BJ (cell line): ENCODE measurements at places on chromosomes 2 and 18. TPM values are rescaled to one million over a fixed set of nuclear protein-coding genes. Genes with fewer than 3 reads are reported as not detected.

GRCh38 chr2:85799215-85799956, 45.6 kb downstream of the ATOH8 start:
- DNase-seq, result no peak

- no peak for DNase-seq
These were observed 325.4 kb downstream of the PTPRM start for GRCh38 chr18:7892556-7892955.

DNA sequence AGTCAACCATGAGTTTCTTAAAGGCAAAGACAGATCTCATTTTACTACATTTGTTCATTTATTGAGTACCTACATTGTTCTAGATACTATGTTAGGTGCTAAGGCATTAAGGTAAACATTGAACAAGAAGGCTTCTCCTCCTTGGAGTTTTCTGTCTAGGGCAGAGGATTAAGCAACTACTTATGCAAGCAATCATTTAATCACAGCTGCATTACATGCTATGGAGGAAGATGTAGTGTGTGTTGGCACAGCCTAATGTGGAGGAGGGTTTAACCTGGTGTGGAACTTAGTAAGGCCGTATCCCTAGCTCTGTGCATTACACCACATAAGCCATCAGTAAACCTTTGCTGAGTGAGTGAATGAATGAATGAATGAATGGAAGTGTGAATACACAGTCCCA, 106.5 kb upstream of the MAP3K20 start:
- DNase-seq, result no peak

DNA sequence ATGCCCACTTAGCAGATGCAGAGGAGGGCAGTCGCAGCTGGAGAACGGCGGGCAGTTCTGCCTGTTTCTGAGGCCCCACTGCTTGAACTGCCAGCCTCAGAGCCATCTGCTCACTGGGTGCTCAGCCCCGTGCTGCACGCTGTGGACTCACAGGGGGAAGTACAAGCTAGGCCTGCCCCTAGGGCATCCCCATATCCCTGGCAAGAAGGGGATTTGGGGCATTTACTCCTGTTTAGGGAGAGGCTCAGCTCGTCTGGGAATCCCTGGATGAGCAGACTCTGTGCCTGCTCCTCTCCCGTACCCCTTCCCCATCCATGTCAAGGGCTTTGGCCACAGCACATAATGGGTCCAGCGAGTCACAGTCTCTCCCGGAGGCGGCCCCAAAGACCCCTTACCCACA, 169.8 kb upstream of the PKDCC start:
- DNase-seq, result no peak

DNA sequence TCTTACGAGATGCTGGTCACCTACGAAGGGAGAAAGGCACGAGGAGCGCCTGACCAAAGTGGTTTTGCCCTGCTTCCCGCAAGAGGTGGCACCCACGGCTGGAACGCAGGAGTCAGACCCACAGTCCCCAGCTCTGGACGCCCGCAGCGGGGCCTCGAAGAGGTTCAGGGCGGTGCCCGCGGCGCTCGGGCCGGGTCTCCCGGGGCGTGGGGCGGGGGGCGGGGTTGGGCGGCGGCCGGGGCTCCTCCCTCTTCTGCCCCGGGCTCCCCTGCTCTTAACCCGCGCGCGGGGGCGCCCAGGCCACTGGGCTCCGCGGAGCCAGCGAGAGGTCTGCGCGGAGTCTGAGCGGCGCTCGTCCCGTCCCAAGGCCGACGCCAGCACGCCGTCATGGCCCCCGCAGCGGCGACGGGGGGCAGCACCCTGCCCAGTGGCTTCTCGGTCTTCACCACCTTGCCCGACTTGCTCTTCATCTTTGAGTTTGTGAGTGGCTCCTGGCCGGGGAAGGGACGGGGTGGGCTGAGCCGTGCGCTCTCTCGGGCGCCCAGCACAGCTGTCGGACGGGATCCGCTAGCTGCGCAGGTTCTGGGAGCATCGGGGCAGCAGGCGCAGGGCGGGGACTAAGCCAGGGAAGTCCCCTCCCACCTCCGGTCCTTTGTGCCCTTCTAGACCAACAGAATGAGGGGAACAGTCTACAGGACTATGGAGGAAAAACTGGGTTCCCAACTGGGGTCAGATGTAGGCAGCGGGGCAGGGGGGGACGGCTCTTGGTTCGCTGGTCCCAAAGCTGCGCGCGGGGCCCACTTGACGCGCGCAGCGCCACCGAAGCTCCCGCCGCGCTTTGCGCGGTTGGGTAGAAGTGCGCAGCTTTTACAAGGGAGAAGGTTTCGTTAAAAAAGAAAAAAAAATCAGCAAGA, at the start of gene MAL:
Gene MAL (plus strand): TSS at position 303 of the 914 bp plus-strand sequence. CDS start 85 bp downstream, at position 388.
- DNase-seq, result no peak

DNA sequence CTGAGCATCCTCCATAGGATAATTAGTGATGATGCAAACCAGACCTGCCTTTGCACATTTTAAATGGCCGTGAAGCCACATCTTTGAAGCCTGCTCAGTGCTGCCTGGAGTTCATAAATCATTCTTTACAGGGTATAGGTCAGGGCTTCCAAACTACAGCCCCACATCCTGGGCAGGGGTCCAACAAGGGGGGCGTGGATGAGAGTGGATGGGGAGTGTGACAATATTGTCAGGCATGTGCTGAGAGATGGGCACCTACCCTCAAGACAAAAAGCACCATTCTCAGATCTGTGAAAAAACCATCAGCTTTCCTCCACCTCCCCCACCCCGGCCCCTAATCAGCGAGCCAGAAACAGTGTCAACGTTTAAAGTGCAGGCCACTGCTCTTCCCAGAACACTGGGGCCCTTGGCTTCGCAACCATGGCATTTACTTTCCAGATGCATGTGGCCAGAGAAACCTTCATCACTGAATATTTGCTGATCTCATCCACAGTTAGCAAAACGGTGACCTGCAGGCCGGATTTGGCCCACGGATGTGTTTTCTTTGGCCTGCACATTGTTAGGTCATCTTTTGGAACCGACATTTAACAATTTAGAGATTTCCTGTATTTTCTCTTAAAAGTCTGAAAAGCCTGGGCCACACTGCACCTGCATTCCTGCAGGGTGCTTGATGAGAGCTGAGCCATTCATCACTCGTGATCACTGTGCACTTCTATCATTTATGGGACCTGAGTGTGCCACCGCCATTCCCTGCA, 130.7 kb downstream of the ANKRD44 start:
- DNase-seq, result peak; percentile 38

- DNase-seq, result no peak
These were observed 26.9 kb downstream of the ACADL start for GRCh38 chr2:210198326-210198725.

DNA sequence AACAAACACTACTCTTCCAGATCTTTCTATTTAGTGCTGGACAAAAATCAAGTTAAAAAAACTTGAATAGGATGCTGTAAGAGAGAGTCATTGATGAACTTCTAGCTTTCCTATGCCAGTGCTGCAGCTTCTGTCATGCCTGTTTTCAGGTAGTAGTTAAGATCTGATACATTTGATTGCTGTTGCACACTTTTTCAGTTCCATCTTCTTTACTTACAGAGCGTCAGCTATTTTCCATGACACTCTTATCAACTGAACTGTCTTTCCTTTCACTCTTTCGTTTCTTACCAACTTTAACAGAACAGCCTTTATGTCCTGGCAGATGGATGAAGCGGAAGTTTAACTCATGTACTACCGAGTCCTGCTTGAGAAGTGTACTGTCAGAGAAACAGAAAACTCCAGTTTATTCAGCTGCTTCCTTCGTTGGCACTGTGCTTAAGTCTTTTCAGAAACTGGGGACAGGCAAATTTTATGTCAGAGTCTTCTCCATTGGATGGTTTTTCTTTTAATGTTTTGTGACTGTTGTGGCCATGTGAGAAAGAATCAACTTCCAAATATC, 145.9 kb upstream of the KLHL14 start:
- DNase-seq, result no peak

DNA sequence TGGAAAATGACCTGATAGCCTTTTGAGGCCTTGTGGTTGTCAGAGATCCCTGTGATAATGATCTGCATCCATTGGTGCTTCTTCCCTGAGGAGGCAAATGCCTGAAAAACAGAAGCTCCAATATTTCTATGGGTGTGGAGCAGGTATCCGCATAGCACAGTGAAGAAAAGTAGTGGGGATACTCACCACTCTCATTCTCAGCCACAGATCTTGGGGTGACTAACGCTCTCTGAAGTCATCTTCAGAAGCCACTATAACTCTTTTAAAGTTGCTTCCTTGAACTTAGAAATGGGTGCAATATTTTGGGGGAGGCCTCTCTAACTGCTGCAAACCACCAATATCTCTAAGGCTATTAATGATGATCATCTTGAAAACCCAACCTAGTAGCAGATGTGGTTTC, 46.2 kb downstream of the ARHGAP15 start:
- DNase-seq, result no peak

GRCh38 chr2:121398853-121399252, 113.9 kb upstream of the TFCP2L1 start:
- DNase-seq, result no peak

DNA sequence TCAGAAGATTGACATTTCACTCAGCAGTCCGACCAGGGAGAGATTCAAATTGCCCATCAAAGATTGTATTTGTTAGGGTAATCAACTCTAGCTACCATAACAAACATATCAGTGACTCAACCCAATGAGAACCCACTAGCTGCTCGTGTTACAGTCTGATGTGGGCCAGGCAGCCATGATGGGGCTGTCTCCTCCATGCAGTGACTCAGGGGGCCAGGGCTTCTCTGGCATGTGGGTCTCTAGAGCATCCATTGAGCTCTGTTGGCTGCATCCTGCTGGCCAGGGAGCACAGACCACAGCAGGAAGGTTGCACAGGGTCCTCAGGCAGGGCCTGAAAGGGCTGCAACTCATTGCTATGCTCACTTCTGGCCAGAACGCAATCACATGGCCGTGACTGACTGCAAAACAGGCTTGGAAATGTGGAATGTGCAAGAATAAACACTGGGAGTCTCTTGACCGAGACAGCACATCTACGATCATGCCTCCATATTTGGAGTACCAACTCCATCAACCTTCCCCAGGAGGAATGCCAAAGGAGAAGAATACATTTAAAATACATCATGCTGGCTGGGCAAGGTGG, 216.8 kb downstream of the EIPR1 start:
- no peak for DNase-seq

GRCh38 chr18:74714791-74715190, 117.1 kb downstream of the ZNF407 start:
- DNase-seq, result no peak

DNA sequence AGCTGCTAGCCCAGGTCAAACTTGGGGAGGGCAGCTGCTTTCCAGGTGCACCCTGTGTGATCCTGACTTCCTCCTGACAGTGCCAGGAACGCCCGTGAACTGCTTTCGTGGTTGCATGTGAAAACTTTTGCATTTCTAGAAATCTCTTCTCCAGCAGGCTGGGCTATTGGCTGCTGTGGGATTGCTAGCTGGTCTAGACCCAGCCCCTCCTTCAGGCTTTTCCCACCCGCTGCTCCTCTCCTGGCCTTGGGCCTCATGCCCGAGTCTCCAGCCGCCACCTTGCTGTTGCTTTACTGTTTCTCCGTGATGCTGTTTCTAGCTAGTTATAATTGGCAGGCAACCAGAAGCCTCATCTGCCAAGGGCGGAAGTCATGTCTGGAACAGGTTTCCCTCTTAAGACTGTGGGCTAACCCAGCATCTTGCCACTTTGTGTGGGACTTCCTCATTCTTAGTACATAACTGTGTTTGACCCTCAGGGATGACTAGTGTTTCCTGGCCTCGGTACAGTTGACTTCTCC, 27.0 kb upstream of the MGAT4A start:
- DNase-seq, result peak; percentile 72

DNA sequence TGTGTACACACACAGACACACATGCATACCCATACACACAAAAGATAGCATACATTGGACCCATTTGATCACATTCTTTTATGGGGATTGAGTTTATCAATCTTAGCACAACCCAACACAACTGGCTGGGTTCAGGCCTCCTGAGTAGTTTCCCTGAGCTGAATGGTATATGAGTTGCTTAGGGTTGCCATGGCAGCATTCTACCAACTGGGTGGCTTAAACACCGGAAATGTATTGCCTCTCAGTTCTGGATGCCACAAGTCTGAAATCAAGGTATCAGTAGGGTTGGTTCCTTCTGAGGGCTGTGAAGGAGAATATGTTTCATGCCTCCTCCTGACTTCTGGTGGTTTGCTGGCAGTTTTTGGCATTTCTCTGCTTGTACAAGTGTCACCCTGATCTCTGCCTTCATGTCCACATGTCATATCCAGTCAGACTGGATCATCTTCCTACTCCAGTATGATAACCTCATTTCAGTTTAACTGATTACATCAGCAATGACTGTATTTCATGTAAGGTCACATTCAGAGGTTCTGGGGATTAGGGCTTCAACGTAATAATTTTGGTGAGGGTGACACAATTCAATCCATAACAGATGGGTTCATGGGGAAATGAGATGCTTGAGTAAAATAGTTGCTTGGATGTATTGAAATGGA, 212.7 kb downstream of the KCNE4 start:
- DNase-seq, result no peak

DNA sequence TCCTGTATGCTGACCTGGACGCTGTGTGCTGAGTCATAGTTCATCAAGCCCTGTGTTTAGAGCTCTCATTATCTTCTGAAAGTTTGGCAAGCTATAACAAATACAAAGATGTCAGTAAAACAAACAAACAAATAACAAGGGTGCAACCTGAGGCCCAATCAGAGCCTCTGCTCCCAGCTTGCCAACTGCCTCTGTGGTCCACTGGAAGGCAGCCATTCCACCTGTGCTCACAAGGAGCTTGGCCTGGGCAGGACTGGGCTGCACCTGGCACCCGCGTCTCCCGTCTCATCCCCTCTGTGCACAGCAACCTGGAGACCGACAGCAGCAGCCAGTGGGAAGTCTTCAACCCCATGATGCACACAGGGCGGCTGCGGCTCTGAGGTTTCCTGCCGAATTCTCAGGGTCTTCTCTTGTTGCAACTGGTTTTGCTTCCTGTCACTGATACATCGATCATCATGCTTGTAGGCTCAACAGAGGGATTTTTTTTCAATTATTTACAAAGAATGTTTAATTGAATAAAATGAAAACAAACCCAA, 97.8 kb downstream of the TMEM18 start:
- DNase-seq, result no peak

DNA sequence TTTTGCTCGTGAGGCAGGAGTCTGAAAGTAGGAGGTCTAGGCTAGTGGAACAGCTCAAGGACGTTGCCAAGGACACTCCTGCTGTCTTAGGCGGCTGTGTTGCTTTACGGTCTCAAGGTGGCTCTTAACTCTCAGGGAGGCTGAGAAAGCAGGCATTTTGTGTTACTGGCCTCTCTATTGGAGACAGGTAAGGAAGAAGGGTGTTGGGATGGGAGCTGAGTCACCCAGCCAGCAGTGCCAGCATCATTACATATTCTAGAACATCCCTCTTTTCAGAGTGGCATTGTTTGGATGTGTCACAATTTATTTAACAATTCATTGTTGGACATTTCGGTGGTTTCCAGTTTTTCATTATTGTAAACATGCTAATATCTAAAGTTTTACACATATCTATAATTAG, 30.8 kb upstream of the TMEM214 start:
- no peak for DNase-seq

Gene CGREF1
- 4.8 and 6.9 TPM in 2 replicates for polyA plus RNA-seq

Gene CTNNA2
- 0.22 TPM in 1 of 2 replicates, not detected in the other for polyA plus RNA-seq

Gene ELMOD3
- 22.4 and 26.3 TPM in 2 replicates for polyA plus RNA-seq

Gene TRABD2A
- 3.0 and 3.8 TPM in 2 replicates for polyA plus RNA-seq

Gene FRZB
- polyA plus RNA-seq, result 0.23 and 0.28 TPM in 2 replicates

Gene RGPD3
- polyA plus RNA-seq, result 0.02 and 0.10 TPM in 2 replicates

Gene LCT
- polyA plus RNA-seq, result not detected in 2 replicates

Gene COL4A3
- polyA plus RNA-seq, result 0.23 and 0.29 TPM in 2 replicates
